Right atrium auricular region (tissue), 2 donors: ENCODE measurements at places on chromosomes 5 and 9. TPM values are rescaled to one million over a fixed set of nuclear protein-coding genes. Genes with fewer than 3 reads are reported as not detected.

The IL5 gene
- total RNA-seq: not detected

The TEX48 gene
- not detected for total RNA-seq

The ANKS6 gene
- total RNA-seq: 8.7 TPM

The NR3C1 gene
- total RNA-seq: 38.9 TPM

The ENTREP1 gene
- total RNA-seq: 12.1 TPM

The CERT1 gene
- total RNA-seq: 12.6 TPM

The IL4 gene
- total RNA-seq: not detected

The S1PR3 gene
- total RNA-seq: 34.7 TPM

- no peaks in the 10 kb centered on the region for H3K4me1 ChIP-seq
- no peak overlapping the region for H3K4me3 ChIP-seq
- no peaks in the 10 kb centered on the region for H3K36me3 ChIP-seq
- H3K27me3 ChIP-seq: no peaks in the 10 kb centered on the region
- H3K27ac ChIP-seq: no peak overlapping the region
- DNase-seq: no peak
Measured at GRCh38 chr5:78612227-78613150, 36.1 kb downstream of the LHFPL2 start.

DNA sequence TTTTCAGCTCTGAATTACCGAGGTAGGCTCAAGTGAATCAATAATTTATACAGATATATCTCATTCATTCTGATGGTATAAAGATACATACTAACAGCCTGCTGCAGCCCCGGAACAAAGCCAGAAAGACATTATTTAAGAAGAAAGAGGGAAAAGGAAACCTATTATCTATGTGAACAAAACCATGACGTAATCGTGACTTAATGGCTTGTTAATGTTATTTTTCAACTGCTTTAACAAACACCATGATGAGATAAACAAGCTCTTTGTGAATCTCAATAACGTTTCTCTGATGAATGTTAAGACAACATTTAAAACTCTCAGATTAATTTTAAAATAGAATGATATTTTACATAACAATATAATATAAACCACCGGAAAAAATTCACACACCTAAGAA, 237.1 kb downstream of the SLF1 start:
- no peaks in the 10 kb centered on the region for H3K4me1 ChIP-seq
- no peaks in the 10 kb centered on the region for H3K36me3 ChIP-seq
- no peak overlapping the region for H3K27ac ChIP-seq
- DNase-seq: no peak
- H3K4me3 ChIP-seq: no peak overlapping the region

- H3K36me3 ChIP-seq: peaks cover 80% of the 10 kb centered on the region
- no peaks in the 10 kb centered on the region for H3K27me3 ChIP-seq
- H3K27ac ChIP-seq: no peak overlapping the region
- no peaks in the 10 kb centered on the region for H3K4me1 ChIP-seq
Measured at GRCh38 chr9:137799630-137799983, 78.0 kb upstream of the CACNA1B start.

DNA sequence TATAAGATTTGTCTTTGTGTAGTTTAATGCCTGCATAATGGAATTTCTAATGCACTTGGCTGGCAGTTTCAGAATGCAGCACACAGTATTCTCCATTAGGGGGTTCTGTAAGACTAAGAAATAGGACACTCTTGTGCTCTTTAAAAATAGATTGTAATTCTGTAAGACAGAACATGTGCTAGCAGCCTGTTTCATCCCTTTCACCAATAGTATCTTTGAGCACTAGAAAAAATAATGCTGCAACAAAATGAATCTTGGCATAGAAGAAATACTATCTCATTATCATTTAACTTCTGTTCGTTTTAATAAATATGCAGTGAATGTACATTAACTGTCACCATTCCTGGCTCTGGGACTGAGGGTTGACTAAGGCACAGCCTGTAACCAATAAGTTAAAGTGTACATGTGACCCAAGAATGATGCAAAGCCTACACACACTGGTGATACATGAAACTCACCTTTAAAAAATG, 23.8 kb upstream of the ZNF622 start:
- peak overlapping the region; percentile 58 for H3K27ac ChIP-seq
- H3K36me3 ChIP-seq: no peaks in the 10 kb centered on the region
- DNase-seq: no peak
- H3K4me3 ChIP-seq: no peak overlapping the region

DNA sequence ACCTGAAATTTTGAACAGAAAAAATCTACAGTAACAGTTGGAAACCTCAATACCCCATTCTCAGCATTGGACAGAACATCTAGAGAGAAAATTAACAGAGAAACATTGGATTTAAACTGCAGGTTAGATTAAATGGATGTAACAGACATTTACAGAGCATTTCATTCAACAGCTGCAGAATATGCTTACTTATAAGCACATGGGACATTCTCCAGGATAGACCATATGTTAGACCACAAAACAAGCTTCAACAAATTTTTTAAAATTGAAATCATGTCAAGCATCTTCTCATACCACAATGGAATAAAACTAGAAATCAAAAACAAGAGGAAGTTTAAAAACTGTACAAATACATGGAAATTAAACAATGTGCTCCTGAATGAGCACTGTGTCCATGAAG, 316.3 kb downstream of the FAM170A start:
- H3K4me1 ChIP-seq: no peaks in the 10 kb centered on the region
- no peak overlapping the region for H3K4me3 ChIP-seq
- DNase-seq: no peak
- no peak overlapping the region for H3K27ac ChIP-seq
- no peaks in the 10 kb centered on the region for H3K36me3 ChIP-seq

GRCh38 chr9:28970241-28970654, 1397.0 kb upstream of the C9orf72 start:
- H3K27me3 ChIP-seq: no peaks in the 10 kb centered on the region
- no peaks in the 10 kb centered on the region for H3K4me1 ChIP-seq
- H3K36me3 ChIP-seq: no peaks in the 10 kb centered on the region
- no peak overlapping the region for H3K4me3 ChIP-seq

DNA sequence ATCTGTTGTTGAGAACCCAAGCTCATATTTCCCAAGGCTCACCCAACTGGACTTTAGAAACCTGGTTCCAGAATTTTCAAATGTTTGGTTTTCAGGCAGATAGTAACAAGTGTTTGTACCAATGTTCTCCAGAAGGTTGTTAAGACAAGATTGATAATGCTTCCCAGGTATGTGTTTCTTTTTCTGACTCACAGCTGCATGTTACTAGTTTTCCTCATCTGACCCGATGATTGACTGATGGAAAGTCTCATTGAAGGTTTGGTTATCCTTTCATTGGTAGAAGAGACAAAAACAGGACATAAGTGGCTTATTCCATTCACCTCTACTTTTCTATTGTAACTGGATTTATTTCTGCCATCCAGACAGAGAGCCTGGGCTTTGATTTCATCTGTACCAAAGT, 10.4 kb downstream of the BASP1 start:
- H3K27me3 ChIP-seq: no peaks in the 10 kb centered on the region
- H3K4me1 ChIP-seq: no peaks in the 10 kb centered on the region
- H3K36me3 ChIP-seq: no peaks in the 10 kb centered on the region
- no peak overlapping the region for H3K27ac ChIP-seq
- H3K4me3 ChIP-seq: no peak overlapping the region

DNA sequence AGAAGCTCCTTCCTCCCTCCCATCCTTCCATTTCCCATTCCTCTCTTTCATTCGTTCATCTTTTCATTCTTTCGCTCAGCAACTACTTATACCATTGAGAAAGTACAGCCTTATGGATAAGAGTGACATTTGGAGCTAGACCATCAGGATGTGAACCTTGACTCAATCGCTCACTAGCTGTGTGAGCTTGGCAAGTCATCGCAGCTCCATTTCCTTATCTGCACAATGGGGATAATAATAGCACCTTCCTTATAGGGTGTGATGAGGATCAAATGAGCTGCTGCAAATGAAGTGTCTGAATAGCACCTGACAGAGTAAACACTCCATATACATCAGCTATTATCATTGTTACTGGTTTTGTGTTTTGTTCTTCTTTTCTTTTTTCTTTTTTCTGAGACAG, 28.1 kb upstream of the SYNPO start:
- H3K4me3 ChIP-seq: no peak overlapping the region
- no peak for DNase-seq
- H3K4me1 ChIP-seq: peaks cover 2% of the 10 kb centered on the region
- H3K27ac ChIP-seq: peak overlapping the region; percentile 99

GRCh38 chr9:126485662-126486061, 128.1 kb upstream of the LMX1B start:
- no peaks in the 10 kb centered on the region for H3K27me3 ChIP-seq
- no peak overlapping the region for H3K4me3 ChIP-seq
- no peaks in the 10 kb centered on the region for H3K4me1 ChIP-seq
- H3K27ac ChIP-seq: no peak overlapping the region
